ENCODE measurements at places on chromosomes 5 and 9.

- no peak for DNase-seq
These were observed 95.3 kb downstream of the PRRT1B start for GRCh38 chr9:131640438-131641137.

DNA sequence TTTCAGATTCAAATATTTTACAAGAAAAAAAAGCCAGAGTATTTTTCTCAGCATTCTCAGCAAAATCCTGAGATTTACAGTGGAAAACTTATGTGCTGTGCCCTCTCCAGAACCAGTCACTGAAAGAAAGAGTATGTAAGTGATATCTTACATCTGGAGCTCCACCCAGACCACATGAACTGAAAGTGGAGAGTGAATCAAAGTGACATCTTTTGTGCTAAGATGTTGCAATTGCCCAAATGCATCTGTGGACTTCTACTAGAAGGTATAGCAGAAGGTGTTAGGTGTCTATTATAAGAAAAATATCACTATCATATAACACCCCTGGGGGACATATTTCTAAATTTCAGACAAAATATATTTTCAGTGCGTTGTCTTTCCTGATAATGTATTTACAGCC is 49.0 kb upstream of the RIC1 start:
- DNase-seq, result no peak

GRCh38 chr5:155728857-155729683 is 597.9 kb upstream of the SGCD start:
- no peak for DNase-seq

DNA sequence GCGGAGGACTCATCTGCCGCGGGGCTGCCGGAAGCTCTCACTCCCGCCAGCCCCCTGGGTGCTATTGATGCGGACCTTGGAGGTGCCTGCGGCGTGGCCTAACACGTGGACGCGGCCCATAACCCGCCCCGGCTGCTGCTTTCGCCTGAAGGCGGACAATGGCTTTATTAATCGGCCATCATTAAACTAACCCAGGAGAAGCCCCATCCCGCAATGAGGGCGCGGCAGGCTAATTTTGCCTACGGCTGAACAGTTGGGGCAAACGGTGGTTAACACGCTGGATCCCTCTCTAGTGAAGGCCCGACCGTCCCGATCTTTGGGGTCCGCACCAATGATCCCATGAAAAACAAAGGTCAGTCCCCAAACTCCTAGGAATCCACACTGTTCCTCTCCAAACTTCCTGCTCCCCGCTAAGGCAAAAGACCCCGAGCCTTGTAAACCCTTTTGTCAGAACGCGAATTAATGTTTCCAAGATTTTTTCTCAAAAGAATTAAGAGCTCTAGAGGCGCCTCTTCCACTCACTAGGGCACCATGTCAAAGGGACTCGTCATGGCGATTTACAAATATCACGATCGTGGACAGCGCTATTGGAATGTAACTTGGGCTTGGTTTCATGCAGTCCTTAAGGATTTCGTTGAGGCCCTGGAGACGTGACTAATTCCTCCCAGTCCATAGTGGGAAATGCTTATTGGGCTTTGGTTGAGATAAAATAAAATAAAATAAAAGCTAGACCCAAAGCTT is 193.1 kb downstream of the MEF2C start:
- no peak for DNase-seq

DNA sequence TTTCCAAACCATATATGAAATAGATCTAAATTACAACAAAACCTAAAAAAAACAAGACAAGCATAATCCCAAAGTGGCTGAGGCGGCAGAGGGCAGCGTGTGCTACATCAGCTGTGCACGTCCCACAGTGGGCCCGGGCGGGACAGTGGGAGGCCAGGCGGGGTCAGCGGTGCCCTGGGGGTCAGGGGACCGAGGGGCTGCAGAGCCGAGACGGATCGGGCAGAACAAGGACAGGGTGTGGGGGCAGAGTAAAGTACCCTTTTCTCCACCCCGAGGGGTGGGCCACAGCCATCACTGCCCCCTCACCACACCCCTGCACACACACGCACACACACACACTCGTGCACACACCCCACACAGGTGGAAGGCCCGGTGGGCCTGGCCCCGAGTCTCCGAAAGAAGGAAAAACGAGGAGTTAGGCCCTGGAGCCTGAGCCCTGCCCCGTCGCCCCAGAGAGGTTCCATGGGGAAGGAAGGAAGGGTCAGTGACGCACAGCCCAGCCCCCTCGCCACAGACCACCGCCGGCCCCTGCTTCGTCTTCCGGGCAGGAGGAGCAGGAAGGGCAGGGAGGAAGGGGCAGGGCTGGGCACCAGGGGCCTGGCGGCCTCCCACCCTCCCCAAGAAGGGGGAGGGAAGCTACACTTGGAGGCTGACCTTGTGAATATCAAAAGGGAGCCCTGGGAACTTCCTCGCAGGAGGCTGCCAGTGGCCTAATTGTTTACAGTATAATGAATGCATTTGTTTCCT is 49.6 kb upstream of the UBAC1 start:
- DNase-seq, result no peak

- DNase-seq, result no peak
These were observed 162.7 kb upstream of the LHFPL2 start for GRCh38 chr5:78811121-78811817.

DNA sequence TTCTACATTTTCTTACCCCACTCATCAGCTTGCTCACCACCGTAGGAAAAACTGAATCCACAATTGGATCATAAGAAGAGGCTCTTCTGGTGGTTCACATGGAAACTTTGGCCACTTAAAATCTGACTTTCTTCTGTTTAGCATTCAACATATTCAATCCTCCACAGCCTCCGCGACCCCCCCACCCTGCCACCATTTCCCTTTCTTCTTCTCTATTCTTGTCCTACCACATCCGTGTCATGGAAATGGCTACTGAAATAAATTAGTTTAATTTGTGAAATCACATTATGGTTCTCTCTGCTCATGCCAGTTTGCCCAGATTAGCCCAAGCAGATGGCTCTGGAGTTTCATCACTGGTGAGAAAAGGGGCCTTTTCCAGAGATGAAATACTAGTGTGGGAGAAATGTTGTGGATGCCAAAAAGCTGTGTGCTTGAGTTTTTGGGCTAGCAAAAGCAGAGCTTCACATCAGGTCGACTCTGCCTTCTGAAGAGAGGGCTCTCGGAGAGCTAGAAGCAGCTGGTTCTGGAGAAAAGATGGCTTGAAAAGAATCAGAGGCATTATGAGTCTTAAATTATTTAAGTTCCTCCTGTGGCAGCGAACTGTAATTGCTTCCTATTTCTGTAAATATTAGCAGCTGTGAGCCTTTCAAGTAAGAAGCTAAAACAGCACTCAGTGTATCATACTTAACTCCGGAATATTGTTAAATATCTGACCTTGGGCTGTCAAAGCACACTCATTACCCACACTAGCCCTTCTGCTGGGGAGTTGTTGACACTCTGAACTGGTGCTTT is 107.1 kb downstream of the MAT2B start:
- DNase-seq, result no peak

Measured in stimulated activated CD4-positive, alpha-beta T cell treated with anti-CD3 and anti-CD28 coated beads, Interleukin-4, amount 100 ng/mL, for 4 hours (primary cell).